ENCODE measurements at places on chromosomes 5 and 9.

GRCh38 chr5:172859966-172860365 is 25.9 kb downstream of the ERGIC1 start:
- DNase-seq: no peak

GRCh38 chr5:14322437-14323187 is 179.5 kb downstream of the TRIO start:
- DNase-seq: no peak

DNA sequence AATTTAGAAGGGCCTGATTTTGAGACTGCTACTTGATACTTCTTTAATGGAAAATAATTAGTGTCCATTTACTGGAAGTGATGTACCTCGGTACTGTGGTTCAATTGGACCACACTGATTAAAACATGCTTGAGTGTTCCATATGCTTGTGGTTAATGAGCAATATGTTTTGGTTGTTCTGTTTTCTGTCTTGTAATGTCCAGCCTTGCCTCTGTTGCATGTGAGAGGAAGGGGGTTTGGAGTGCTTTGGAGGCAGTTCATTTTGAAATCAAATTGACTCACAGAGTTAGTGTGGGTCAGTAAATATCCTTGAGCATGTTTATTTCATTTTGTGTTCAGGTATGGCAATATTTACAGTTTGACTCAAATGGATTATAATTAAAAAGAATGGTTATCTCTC is 334.4 kb downstream of the ARHGEF28 start:
- no peak for DNase-seq

DNA sequence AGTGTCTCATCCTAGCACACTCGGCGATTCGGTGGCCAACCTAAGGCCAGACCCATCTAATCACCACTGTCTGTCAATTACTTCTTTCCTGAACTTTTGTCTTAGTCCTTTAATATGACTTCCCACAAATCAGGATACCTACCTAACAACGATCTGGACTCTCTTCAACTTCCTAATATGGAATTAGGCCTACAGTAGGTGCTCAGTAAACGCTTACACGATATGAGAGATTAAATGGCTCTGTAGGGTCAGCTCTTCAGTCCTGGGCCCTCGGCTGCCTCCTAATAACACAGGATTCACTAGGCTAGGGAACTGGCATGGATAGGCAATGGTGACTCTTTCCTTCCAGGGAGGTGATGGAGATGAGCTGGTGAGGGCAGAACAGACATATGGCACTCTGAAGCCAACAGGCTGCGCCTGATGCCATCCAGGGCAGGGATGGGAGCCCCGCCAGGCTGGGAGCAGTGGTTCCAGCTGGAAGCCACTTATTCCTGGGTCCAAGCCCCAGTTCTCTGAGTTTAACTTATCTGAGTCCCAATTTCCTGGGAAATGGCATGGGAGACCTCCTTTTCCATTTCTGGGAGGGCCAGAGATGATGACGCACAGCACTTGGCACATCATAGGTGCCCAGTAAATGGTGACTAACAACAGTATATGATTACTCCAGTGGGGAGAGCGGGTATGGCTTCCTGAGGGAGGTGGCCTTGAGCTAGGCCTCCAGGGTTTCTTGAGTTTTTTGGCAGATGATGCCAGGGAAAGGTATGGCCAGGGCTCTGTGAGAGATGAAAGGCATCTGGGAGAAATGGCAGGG is 7.3 kb downstream of the PDGFRB start:
- DNase-seq: no peak

DNA sequence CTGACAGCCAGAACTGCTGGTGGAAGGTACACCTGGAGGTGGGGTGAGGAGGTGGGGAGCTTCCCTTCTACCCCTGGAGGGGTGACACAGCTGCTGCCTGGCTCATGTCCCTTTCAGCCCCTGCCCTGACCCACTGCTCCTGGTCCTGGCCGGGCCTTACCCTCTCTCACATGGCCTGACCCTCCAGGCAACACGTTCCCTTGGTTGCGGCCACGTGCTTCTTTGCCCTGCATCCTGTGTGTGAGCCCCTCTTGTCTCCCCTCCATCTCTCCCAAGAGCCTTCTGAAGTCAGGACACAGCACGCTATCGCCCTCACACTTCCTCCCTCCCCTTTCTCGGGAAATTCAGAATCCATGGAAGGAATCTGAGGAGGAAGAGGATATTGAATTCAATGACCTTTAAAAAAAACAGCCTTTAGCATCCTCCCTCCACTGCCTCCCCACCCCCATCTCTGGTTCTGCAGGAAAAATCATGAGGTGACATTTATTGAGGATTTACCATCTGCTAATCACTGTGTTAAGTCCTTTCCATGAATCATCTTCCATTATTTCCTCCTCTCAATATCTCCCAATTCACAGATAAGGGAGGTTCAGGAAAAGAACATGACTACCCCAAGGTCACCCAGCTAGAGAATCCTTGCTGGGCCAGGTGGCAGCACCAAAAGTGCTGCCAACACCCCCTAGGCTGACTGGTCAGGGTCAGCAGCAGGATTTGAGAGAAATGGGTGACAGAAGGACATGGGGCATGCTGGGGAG is 8.3 kb downstream of the AQP3 start:
- no peak for DNase-seq

- DNase-seq: no peak
Observed at GRCh38 chr5:142078221-142078620, 30.4 kb upstream of the NDFIP1 start.

GRCh38 chr5:55600497-55601203 is 65.9 kb upstream of the PLPP1 start:
- DNase-seq: peak; percentile 39

DNA sequence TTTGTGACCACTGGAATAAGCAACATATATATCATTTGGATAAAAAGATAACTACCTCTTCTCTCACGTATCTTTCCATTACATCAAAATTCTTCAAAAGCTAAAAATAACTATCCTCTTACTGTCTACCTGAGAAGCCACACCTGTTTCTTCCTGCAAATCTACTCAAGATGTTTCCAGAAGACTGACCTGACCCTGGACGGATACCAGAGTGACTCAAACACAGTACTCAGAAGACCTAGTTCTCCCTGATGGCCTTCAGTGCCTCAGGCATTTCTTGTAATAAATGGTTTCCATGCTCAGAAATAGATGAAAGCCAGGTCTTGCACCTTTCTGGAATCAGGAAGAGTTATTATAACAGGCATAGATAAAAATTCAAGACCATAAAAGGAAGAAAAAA is 245.9 kb upstream of the PIK3R1 start:
- DNase-seq: no peak

- DNase-seq: peak; percentile 45
Observed at GRCh38 chr9:107422189-107423185, 67.1 kb downstream of the KLF4 start.

GRCh38 chr9:85431339-85432102 is 310.2 kb downstream of the AGTPBP1 start:
- DNase-seq: no peak

DNA sequence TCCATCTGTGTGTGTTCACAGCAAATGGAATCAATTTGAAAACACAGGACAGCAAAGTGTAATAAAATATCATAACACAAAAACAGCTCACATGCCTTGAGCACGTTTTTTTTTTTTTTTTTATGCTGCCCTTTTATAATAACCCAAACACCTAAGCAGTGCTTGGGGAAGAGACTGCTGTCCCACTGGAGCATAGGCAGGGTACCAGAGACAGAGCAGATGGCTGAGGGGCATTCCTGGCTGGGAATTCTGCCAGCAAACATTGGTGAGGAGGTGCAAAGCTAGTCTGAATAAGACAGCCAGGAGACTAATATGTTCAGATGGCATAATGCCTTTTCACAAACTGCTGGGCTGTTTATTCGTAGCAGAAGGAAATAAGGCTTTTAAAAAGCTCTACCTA is 58.1 kb upstream of the SV2C start:
- no peak for DNase-seq

DNA sequence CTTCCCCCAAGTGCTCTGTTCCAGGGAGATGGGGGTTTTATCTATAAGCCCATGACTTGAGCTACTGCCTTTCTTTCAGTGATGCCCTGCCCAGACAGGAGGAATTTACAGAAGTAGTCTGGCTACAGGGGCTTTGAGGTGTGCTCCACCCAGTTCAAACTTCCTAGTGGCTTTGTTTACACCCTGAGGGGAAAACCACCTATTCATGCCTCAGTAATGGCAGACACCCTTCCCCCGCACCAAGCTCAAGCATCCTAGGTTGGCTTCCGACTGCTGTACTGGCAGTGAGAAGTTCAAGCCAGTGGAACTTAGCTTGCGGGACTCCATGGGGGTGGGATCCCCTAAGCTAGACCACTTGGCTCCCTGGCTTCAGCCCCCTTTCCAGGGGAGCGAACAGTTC is 154.6 kb downstream of the IZUMO3 start:
- DNase-seq: no peak

DNA sequence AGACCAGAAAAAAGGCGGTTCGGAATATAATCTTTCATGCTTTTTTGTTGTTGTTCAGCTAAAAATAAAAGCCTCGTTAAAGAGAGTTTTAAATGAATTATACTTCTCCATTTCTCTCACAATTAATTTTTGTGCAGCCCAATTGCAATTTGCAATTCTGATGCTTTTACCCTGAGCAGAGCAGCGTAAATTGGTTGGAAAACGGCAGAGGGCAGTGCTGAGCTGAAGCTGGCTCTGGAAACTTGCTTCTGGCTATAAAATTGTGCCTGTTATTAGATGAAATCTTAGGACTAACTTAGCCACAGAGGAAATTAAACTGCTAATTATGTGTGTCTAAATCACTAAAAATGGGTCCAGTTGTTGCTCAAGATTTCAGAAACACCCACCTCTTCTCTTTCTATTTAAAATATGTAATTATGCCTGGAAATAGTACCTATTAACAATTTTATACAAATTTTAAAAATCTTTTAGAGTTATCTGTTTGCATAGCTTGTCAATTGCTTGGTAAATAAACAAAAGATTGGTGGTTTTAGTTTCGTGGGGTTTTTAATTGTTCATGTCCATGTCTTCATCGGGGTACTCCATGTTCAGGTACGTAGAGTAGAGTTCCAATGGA is 441.8 kb upstream of the TLE4 start:
- no peak for DNase-seq

DNA sequence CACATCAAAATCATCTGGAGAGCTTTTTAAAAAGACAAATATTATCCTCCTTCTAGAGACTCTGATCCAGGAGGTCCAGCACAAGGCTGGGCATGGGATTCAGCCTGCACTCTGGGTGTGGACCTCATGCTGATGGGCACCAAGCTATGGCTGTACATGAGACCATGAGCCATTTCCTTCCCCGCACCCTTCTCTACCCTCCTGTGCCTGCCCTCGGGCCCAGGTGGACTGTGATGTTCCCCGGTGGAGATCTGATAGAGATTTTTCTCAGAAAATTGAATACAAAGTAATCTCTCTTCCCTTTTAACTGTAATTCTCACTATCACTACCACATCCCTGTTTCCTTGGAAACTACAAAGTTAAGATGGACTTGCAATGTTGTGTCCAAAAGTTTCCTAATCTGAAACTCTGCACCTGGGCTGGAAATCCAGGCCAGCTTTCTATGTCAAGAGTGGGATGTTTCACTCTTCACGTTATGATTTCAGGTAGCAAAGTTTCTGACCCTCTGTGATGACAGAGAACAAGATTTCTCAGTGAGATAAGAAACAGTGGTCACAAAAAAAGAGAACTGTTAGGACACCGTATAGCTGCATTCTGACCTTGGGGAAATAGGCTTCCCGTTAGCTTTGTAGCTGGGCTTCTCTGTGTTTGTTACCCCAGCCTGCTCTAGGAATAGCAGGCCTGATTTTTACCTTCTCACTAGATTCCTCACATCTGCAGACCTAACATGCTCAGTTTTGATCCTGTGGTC is 11.5 kb downstream of the SFXN1 start:
- DNase-seq: no peak

DNA sequence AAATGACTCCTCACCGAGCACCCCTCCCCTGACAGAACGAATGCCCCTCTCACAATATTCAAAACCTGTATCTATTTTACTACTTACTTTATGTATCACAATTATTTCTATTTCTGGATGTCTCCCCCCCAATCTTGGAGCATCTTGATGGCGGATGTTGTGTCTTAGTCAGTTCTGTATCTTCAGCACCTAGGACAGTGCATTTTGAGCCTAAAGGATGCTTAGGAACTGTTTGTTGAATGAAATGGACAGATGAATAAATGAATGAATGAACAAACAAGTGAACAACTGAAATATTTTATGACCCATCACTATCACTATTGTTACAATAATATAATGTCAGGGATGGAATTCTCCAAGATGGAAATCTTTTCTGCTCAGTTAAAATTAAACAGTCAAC is 295.7 kb downstream of the DNAH5 start:
- no peak for DNase-seq

DNA sequence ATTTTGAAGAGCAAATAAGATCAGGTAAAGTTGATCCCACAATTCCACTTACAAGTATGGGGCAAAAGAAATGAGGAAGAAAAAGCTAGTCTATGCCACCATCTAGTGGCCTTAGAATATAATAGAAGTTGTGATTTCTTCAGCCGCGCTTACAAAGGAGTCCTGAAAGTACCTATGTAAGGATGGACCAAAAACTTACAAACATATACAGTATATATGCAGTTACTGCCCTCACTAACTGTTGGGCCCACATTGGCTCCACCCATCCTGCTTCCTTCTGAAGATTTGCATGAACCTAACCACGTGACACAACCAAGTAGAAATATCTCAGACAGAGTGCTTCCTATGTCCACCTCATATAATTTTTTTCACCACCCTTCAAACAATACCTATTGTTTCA is 11.7 kb upstream of the OR13D1 start:
- DNase-seq: peak; percentile 25

DNA sequence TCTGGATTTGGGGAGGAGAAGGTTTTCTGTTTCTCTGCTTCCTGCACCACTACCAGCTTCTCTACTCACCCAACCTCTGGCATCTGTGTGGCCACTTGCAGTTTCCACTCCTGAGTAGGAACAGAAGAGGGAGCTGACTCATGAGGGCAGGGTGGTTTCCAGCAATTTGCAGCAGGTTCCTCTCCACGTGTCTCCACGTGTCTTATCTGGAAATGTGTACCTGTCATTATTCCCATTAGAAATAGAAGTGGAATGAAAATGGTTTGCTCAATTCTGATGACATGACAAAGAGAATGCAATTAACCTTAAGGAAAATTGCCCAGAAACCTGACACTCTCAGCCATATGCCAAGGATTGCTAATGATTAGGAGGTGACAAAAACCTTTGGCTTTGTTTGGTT is 33.0 kb downstream of the EGFLAM start:
- DNase-seq: no peak

DNA sequence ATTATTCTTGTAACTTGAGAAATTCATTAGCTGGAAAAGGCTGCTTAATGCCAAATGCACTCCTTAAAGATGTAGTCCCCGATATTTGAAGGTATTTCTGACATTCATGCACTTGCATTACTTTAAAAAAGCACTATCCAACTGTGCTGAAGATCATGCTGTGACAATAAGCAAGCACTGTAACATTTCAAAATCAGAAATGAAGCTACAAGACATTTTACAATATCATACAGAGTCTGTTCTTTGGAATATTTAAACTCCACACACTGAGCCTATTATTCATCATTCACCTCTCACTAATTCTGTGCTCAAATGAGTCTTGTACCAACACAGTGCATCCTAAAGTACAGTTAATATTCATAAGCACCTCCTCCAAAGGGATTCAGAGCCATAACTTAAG is 413.2 kb downstream of the CETN3 start:
- DNase-seq: no peak

- DNase-seq: no peak
Observed at GRCh38 chr5:67204821-67205220, 8.2 kb upstream of the CD180 start.

GRCh38 chr5:150525781-150526180 is 17.9 kb downstream of the NDST1 start:
- no peak for DNase-seq

GRCh38 chr9:23941051-23941450 is 115.0 kb upstream of the ELAVL2 start:
- DNase-seq: no peak
